Uterine smooth muscle cell (primary cell): ENCODE measurements at places on chromosomes 3 and 15. TPM values are rescaled to one million over a fixed set of nuclear protein-coding genes. Genes with fewer than 3 reads are reported as not detected.

The MYD88 gene
- 11.9 and 12.5 TPM in 2 replicates for total RNA-seq

The NANOGP8 gene
- not detected in 2 replicates for total RNA-seq

The ADAMTS9 gene
- total RNA-seq = 1.1 and 2.1 TPM in 2 replicates

The DHX30 gene
- 60.2 and 83.8 TPM in 2 replicates for total RNA-seq

The MYLK gene
- total RNA-seq = 423 and 611 TPM in 2 replicates

The VGLL3 gene
- total RNA-seq = 11.2 and 25.5 TPM in 2 replicates

The GRAMD2A gene
- 0.33 and 0.50 TPM in 2 replicates for total RNA-seq
